ENCODE measurements at places on chromosomes 4 and X.

- no peak for DNase-seq
Observed at GRCh38 chrX:15815779-15816437, 25.6 kb downstream of the ZRSR2 start.

- no peak for DNase-seq
Observed at GRCh38 chr4:83618431-83618830, 82.5 kb downstream of the GPAT3 start.

GRCh38 chr4:39170301-39170700, 12.0 kb upstream of the WDR19 start:
- DNase-seq, result no peak

DNA sequence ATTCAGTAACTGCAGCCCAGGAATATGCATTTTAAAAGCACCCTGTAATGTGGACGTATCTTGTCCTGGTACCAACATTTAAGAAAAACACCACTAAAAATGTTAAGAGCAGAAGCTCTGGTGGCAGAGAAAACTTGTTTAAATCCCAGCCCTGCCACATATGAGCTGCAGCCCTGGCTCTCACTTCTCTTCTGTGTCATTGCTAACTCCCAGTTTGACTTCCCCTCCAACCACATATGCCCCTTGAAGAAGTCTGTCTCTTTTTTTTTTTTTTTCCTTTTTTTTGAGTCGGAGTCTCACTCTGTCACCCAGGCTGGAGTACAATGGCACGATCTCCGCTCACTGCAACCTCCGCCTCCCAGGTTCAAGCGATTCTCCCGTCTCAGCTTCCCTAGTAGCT, 14.8 kb downstream of the LHFPL1 start:
- DNase-seq, result no peak

DNA sequence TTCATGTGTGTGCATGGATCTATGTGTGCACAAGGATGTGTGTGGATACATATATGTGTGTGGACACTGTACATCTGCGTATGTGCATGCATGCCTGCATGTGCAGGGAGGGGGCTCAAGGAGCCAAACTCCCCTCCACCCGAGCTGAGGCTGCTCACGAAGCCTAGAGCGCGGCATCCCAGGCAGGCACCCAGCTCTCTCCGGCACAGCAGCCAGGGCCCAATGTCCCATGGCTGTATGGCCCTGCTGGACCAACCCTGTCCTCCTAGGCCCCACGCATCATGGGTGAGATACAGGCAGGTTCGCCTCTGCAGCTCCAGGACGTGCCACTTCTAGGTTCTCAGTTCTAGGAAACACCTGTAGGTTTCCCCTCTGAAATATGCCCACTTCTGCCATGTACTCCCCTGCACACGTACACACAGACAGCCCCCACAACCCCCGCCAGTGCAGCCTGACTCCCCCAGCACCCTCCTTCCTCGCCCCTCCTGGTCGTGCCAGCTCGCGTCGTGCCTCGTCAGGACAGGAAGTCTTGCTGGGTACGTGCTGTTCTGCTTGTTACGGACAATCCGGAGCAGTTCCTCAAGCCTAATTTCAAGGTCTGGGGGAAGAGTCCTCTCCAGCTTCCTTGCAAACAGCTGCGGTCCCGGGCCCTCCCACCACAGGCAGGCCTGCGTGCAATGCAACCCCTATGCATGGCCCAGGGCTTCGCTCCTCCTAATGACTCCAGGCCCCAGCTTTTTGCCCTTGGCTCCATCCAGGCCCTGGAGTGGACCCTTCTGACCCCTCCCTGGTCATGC, 3.2 kb upstream of the ADRA2C start:
- DNase-seq, result no peak

DNA sequence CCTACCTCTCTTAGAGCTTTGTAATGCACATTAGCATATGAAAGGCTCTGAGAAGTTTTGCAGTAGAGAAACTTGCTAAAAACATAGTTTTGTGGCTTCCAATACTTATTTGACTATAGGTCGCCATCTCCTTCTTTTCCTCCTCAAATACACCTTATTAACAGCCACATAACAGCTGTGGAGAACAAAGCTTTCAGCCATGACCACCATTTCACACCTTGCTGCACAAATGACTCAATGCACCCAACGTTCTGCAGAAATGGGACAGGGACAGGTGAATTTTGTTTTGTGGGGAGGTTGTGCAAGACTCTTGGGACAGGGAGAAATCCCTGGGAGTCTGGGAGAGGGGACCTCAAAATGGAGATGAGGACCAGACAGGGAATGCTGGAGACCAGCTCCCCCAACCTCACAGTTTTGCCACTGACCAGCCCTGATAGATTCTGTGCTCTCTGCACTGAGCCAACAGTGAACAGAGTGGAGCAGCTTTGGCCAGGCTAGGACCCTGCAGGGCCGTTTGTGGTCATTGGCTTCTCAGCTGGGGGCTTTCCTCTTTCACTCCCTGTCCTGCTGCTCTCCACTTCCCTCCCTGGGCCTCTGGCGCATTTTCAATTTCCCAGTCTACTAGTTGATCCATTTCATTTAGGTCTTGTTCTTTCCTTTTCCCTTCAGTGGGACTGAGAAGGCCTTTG, 16.6 kb downstream of the FRMPD3 start:
- no peak for DNase-seq

DNA sequence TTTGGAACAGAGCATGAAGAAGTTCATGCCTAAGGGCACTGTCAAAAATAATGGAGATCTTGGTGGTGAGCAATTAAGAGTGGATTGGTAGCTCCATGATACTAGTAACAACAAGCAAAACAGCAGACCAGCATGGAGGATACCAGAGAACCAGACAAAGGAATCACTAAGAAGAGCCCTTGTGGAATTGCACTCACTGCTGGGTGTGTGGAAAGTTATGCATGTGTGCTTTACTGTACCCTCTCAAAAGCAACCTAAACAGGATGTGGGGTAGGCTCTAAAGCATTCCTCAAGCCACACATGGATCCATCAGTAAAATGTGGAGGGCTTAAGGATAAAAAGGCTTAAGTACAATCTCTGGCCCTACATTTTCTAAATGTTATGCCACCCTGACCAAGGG, 69.5 kb downstream of the AR start:
- no peak for DNase-seq

DNA sequence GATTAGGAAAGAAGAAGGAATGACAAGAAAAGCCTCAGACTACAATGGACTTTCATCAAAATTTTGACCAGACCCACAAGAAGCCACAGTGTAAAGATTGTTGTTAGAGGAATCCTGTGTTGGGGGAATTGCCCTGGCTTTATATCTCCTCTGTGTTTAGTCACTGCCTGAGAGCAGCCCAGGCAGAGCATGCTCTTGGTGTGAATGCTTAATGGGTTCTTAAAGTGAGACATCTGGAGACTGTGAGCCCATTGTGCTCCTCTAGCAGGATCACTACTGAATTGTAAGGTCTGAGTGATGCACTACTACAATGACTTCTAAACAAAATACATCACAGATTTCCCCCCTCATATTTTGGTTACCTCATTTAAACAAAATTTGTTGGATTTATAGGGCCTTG, 1860.5 kb upstream of the ADGRL3 start:
- DNase-seq, result no peak

DNA sequence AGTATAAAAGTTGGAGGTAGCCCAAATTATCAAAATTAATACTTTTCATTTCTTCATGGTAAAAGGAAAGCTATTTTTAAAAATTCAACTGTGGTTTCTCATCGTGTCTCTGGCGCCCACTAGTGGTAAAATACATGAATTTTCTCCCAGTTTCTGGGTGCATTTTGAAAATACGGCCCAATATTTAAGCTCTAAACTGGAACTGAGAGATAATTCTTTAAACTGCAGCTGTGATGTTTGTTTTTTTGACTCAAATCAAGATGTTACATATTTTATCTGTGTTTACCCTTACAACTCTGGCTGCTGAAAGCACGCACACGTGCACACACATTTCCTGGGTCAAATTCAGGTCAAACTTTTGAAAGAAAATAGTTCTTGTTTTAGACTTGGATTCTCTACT, 123.9 kb upstream of the ACSL4 start:
- DNase-seq, result no peak

GRCh38 chr4:27894951-27895350, 1034.3 kb downstream of the STIM2 start:
- no peak for DNase-seq
